Caco-2 (cell line): ENCODE measurements at places on chromosomes 12 and 14. TPM values are rescaled to one million over a fixed set of nuclear protein-coding genes. Genes with fewer than 3 reads are reported as not detected.

- no peak for DNase-seq
These were observed 299.5 kb upstream of the NPAS3 start for GRCh38 chr14:32639208-32639607.

- no peak for DNase-seq
These were observed 105.3 kb upstream of the HECTD1 start for GRCh38 chr14:31312934-31313333.

DNA sequence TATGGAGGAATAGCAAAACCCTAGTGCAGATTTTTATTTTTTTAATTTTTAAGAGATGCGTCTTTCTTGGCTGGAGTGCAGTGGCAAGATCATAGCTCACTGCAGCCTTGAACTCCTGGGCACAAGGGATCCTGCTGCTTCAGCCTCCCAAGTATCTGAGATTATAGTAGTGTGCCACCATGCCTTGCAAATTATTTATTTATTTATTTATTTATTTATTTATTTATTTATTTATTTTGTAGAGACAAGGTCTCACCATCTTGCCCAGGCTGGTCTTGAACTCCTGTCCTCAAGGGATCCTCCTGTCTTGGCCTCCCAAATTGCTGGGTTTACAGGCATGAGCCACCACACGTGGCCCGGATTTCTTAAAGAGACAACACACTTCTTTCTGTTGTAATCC is 1158.8 kb downstream of the AACS start:
- no peak for DNase-seq

DNA sequence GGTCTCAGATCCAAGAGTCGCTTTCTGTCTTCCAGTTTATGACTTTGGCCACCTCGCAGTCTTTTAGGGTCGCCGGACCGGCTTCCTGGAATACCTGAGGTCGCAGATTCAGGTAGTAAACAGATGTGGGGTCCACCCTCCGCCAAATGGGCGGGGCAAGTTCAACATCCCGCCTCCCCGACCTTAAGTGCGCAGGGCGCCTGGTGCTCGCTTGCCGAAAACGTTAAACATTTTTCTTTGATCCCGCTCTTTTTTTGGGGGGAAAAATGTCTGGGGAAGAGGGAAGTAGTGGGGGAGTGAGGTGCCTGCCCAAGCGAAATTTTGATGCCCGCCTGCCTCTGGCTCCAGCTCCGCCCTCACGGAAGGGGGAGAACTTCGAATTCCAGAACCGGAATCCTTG is 73.9 kb upstream of the TBX5 start:
- DNase-seq: no peak

DNA sequence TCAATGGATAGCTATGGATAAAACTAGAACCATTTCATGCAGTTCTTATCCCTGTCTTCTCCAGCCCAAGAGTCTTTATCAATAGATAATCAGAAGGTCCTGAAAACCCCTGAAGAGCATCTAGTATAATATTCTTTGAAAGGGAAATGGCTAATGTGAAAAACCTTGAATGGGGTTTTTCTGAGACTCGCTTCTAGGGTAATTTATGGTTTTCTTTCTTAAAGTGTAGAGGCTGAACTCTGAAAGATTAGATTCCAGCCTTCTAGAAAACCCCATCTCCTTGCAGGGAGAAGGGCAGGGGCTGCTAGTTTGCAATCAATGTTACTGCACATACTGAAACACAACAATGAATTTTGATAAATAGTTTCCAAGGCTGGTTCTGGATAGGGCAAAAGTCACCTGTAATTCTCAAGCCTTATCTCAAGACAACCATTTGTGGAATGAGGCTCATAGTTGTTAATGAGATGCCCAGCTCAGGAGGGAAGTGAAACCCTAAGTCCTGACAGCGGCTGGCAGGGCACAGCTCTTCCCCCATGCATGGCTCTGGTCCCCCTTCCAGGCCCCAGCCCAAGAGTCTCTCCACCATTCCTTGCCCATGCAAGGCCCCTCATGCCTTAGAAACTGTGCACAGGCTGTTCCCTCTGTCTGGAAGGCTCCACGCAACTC is 33.7 kb upstream of the PYGL start:
- no peak for DNase-seq

DNA sequence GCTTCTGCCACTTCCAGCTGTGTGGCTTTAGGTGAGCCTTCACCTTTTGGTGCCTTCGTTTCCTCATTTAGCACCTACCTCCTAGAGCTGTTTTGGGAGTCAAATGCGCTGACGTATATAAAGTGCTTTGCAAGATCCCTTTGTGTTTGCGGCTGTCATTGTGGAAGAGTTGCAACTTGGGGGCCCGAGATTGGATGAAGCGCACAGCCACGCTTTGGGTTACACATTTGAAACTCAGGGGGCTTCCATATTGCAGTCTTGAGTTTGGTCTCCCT is 636 bp upstream of the ARL6IP4 start:
- DNase-seq: no peak

GRCh38 chr12:125100551-125101434 is 35.6 kb downstream of the AACS start:
- no peak for DNase-seq

Gene GLRX5
- 66.2 and 67.8 TPM in 2 replicates for total RNA-seq
